ENCODE measurements at places on chromosomes 12 and 14. TPM values are rescaled to one million over a fixed set of nuclear protein-coding genes. Genes with fewer than 3 reads are reported as not detected.

PLEKHG7 gene
- total RNA-seq: not detected

NPAS3 gene
- total RNA-seq: not detected

B3GNT4 gene
- 1.4 TPM for total RNA-seq

IFNG-AS1 gene
- total RNA-seq: not detected

GPRC5A gene
- total RNA-seq: 273 TPM

CABP1 gene
- total RNA-seq: 0.22 TPM

GPD1 gene
- 0.07 TPM for total RNA-seq

SART3 gene
- total RNA-seq: 40.6 TPM

DIO3 gene
- not detected for total RNA-seq

NELL2 gene
- not detected for total RNA-seq

ANO2 gene
- total RNA-seq: not detected

BHLHE41 gene
- 1.2 TPM for total RNA-seq

B4GALNT1 gene
- total RNA-seq: 51.6 TPM

PRH2 gene
- total RNA-seq: not detected

SLC38A4 gene
- not detected for total RNA-seq

COPS7A gene
- 53.9 TPM for total RNA-seq

CIROP gene
- not detected for total RNA-seq

NOVA1 gene
- total RNA-seq: 3.5 TPM

KSR2 gene
- 0.63 TPM for total RNA-seq

PTCSC3 gene
- total RNA-seq: not detected

TBC1D30 gene
- total RNA-seq: 2.1 TPM

PYGL gene
- total RNA-seq: 150 TPM

TAS2R7 gene
- total RNA-seq: not detected

PPFIA2 gene
- total RNA-seq: not detected

FAIM2 gene
- total RNA-seq: not detected

LBHD2 gene
- total RNA-seq: 0.50 TPM

UBR7 gene
- total RNA-seq: 27.7 TPM

ISM2 gene
- total RNA-seq: 0.38 TPM

MSI1 gene
- total RNA-seq: 0.50 TPM

EEF1AKMT3 gene
- 5.2 TPM for total RNA-seq

MYO1H gene
- total RNA-seq: not detected

C12orf54 gene
- total RNA-seq: not detected

COPZ1 gene
- total RNA-seq: 233 TPM

C12orf56 gene
- not detected for total RNA-seq

ERP29 gene
- total RNA-seq: 122 TPM

SDSL gene
- total RNA-seq: 22.3 TPM

OR11H6 gene
- not detected for total RNA-seq
